ENCODE measurements at places on chromosomes 4 and X.

DNA sequence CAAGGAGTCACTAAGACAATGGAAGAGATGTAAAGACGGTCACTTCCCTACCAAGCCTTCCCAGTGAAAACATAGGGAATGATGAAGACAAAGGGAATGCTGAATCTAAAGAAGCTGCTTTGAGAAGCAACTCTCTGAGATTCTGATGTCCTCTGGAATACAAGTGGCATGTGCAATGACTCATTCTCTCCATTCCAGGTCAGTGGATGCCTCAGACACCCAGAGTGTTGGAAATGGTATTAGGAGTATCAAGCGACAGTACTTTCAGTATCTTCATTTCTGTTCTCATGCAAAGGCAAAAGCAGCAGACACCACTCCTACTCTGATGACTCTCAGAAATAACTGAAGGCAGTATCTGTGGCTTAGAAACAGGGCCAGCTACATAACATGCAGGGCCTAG is 102.6 kb downstream of the FSTL5 start:
- no peak overlapping the region for H3K27ac ChIP-seq
- H3K4me1 ChIP-seq, result no peaks in the 10 kb centered on the region
- H3K4me3 ChIP-seq, result no peak overlapping the region
- no peaks in the 10 kb centered on the region for H3K36me3 ChIP-seq
- no peaks in the 10 kb centered on the region for H3K27me3 ChIP-seq
- no peak for DNase-seq

DNA sequence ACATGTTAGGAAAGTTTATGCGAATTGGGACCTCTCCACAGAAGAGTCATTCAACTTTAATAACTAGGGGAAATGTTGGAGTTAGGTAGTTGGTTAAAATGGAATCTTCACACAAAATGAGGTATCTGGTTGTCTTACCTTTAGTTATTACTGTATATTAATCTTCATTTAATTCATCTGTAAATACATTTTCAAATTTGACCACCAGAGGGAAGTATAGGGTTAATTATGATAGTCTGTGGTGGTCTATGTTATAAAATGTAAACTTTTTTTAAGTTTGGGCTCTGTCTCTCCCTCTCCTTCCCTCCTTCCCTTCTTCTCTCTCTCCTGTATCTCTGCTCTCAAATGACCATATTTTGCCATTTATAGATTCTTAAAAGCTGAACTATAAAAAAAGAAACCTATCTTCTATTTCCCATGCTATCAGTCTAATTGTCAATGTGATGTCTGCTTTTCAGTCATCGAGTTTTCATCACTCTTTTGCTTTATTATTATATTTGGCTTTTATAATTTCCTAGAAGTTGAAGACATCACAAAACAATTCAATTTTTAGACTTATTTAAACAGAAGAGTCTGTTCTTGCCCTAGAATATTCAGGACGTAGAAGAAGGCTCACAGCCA is 49.8 kb downstream of the TMEM144 start:
- DNase-seq, result no peak
- no peak overlapping the region for H3K4me3 ChIP-seq
- no peaks in the 10 kb centered on the region for H3K36me3 ChIP-seq

GRCh38 chr4:141711211-141711610 is 74.8 kb downstream of the IL15 start:
- no peaks in the 10 kb centered on the region for H3K27me3 ChIP-seq
- no peak overlapping the region for H3K27ac ChIP-seq
- H3K4me3 ChIP-seq, result no peak overlapping the region
- DNase-seq, result no peak
- peaks cover 32% of the 10 kb centered on the region for H3K4me1 ChIP-seq

DNA sequence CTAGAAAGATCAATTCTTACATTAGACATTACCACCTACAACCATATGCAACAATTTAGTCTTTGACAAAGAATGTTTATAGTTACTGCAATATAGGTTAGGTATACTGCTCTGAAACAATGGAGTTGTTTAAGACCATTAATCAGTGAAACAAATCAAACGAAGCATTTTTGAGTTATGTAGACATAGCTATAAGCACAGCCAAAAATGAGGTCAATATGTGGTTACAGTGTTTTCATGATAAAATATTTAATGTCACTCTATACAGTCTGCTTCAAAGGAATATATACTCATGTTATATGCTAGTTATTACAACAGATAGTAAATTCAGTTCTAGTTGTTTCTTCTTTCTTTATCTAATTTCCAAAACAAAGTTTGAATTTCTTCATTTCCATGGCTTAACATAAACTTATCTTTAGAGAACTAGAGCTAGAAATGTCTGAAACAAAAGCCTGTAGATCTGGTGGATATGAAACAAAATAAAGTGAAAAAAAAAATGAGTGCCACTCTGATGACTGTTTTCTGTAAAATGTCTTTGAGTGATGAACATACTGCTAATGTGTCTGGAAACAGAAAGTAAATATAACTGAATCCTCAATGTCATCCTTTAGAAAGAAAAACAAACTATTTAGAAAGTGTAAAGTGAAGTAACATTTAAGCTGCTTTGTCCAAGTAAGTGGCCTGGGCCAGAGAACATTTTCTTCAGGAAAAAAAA is 809.0 kb downstream of the FAT4 start:
- H3K27ac ChIP-seq, result no peak overlapping the region
- DNase-seq, result no peak
- H3K36me3 ChIP-seq, result no peaks in the 10 kb centered on the region
- no peaks in the 10 kb centered on the region for H3K4me1 ChIP-seq
- no peaks in the 10 kb centered on the region for H3K27me3 ChIP-seq
- no peak overlapping the region for H3K4me3 ChIP-seq

DNA sequence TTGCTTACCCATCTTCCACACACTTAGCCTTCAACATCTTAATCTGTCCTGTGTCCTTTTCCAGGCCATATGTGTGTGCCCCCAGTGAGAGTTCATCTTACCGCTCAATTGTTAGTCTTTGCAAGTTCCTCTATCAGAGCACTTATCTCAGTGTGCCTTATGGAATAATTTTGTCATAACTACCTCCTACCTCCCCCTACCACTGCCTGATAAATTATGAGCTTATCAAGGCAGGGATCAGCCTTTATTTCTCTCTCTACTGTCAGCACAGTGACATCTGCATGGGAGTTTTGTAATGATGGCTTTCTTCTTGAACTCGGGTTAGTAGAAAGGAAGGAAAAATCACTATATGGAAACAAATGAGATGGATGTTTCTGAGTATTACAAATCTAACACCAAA is 53.2 kb downstream of the MTM1 start:
- H3K27ac ChIP-seq, result no peak overlapping the region
- no peaks in the 10 kb centered on the region for H3K4me1 ChIP-seq

Data from central memory CD8-positive, alpha-beta T cell (primary cell).